Stimulated activated CD4-positive, alpha-beta T cell treated with anti-CD3 and anti-CD28 coated beads, Interleukin-1b, Interleukin-23, amount 100 ng/mL, for 24 hours (primary cell): ENCODE measurements at places on chromosomes 7 and 10.

GRCh38 chr10:128384831-128385230 lies 258.6 kb upstream of the MKI67 start:
- no peak for DNase-seq

DNA sequence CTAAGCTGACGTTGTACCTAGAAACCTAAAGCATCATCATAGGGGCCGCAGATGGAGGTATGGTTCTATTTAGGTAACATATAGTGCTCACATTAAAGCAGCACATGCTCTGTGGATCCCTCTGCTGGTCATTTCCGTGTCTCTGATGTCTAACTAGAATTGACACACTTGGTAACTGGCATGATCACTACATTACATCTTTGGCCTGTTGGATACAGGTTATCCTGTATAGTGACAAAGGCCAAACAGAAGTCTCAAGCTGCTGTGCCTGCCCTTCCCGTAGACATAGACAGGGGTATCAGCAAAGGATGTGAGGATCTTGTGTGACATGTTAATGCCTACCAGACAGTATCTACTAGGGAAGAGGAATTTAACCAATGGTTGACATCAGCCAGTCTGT lies 51.2 kb downstream of the KIF5B start:
- DNase-seq: no peak

- DNase-seq: no peak
Observed at GRCh38 chr7:32893207-32893524, 1.6 kb upstream of the KBTBD2 start.

DNA sequence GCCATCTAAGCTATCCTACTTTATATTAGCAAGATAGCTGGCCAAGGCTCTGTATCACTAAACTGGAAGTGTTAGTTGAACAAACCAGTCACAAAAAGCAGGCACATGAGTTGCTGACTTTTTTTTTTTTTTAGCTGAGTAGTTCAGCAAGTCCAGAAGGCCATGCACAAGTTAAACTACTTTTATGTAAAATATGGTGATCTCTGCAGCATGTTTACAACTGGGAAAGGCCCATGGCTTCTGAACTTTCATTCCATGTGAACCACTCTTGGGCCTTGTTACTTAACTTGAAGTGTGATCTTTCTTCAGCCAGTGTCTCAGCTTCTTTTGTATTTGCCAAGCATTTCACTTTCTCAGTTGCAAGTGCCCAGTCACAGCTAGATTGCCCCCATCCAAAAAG lies 78.5 kb downstream of the CALD1 start:
- DNase-seq: no peak

GRCh38 chr7:69839782-69840181 lies 241.5 kb downstream of the AUTS2 start:
- DNase-seq: no peak

DNA sequence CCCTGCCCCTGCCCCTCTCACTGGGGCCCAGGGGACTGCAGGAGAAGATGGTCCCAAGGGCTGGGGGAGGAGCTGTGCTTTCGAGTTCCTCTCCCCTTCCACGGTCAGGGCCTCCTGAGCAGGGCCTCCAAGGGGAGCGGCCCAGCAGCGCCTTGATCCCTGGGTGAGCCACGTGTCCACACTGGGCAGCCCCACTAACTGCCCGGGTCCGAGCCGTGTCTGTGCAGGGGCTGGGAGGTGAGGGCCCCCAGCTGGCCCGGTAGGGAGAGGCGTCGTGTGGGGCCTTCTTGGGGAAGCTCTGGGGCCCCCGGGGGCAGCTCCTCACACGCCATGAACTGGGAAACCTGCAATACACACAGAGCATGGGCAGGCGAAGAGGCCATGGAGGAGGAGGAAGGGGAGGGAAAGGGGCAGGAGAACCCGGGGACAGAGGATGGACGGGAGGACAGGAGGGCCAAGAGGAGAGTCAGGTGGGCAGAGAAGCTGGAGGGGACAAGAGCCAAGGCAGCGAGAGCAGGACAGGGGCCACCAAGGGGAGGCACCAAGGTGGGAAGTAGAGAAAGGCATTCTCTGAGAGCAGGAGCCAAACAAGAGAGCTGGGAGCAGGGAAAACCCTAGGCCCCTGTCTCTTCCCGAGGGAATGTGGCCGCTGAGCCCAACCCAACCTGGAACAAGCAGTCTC lies 32.8 kb downstream of the KCNH2 start:
- no peak for DNase-seq

DNA sequence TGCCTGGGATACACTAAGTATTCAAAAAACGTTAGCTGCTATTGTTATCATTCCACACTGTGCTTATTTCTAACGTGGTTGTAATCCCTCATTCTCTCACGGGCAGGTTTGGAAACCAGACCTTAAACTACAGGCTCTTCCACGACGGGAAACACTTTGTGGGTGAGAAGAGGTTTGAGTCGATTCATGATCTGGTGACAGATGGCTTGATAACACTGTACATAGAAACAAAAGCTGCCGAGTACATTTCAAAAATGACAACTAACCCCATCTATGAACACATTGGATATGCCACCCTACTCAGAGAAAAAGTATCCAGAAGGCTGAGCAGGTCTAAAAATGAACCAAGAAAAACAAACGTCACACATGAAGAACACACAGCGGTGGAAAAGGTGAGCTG lies 163.2 kb upstream of the PRR15 start:
- DNase-seq: no peak

DNA sequence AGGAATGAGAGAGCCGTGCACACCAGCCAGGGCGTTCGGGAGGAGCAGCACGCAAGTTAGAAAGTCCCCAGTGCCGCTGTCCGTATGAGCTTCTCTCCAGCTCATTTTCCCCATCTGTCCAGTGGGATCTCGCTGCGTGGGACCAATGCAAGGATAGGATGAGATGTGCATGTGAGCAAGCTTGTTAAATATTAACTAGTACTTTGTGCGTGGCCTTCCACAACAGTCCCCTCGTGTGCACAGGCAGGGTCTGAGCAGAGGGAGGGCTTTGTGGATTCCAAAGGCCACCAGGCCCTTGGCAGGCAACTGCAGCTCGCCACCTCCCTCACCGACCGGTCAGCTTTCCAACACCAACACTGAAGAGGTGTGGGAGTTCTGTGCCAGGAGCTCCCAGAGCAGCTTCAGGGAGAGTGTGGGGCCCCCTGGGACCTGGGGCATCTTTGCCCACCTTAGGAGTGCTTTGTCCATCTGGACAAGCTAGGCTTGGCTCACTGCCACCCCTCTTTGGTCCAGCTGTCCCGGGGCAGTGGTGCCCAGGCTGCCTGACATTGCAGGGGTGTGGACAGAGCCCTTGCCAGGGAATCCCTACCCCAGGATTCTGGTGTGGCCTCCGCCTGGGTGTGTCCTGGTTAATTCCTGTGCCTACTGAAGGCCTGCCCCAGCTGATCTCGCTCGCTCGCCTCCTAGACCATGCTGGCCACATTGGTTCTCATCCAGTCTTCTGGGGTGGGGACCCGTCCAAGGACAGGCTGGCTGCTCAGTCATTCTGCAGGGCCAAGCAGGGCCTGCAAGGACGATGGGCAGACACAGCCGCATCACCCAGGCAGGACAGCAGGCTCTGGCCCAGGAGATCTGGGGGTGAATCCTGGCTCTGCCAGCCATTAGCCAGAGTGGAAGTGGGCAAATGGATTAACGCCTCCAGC lies 5.3 kb downstream of the FAM20C start:
- no peak for DNase-seq

DNA sequence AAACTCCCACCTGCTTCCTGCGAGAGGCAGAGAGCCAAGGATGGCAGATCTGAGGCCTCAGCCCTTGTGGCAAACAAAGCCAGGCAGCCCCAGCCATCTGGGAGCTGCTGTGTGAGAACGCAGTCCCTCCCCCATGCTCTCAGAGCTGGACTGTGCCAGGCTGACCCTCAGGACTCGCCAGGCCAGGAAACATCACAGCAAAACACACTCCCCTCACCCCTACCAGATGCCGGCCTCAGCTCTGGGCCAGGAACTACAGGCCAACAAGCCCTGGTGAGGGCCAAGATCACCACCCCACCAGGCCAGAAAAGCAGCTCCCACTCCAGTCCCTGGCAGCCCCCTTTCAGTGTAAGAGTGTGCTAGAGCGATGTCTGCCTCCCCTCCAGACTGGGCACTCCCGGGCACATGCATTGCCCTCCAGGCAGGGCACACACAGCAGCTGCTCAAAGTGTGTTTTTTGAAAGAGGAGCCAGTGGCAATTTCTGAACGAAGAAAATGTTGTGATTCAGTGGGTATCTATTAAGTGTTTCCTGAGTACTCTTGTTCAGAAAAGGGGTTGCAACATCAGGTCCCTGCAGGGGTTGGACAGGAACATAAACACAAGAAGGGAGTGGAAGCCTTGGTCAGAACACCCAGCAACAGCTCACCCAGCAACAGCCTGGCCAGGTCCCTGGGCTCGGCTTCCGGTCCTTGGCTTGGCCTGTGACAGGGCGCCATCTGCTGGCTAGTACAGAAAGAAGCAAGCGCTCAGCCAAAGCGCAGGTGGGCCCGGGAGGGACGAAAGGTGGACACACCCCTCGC lies 18.3 kb downstream of the LRRC20 start:
- peak; percentile 74 for DNase-seq

DNA sequence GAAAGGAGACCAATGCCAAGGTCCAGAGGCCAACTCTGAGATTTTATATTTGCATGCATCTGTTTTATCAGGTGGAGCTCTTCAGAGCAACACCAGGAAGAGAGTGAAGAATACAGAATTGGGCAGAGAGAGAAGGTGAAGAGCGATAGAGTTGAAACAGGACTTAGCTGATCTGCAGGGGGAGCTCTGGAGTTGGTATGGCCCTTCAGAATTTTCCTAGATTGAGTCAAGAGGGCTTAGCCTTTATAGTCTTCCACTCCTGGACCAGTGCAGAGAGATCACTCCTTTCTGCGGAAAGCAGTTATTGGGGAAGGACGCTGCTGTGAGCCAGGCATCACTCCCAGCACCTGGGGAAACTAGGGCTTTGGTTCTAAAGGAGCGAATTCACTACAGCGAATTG lies 105.0 kb upstream of the DGKB start:
- DNase-seq: no peak

- no peak for DNase-seq
Observed at GRCh38 chr7:116777651-116778281, 84.6 kb upstream of the CAPZA2 start.

DNA sequence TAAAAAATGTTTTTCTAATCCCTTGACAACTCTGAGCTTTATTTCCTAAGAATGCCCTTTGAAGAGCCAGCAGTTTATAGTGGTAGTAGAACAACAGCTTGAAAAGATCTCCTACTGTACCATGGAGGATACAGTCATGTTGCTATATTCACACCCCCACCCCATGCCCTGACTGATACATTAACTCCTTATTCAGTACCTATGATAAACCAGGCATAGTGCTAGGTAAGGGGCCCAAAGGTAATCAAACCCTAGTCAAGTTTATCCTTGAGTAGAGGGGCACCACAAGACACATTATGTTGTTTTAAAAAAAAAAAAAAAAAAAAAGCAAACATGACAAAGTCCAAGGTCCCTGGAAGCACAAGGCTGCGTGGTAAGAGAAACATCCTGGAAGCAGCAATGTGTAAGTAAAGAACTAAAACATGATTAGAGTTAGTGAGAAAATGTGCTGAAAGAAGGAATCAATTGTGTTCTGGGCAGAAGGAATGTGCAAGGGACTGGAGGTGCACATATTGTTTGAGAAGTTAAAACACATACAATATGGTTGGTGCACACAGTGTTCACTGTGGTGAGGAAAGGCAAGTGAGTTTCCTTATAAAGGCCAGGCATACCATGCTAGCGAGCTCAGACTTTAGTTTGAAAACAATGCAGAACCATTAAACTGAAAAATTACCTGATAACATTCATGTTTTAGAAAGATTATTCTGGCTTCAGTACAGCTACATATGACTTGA lies 51.2 kb downstream of the PDE1C start:
- DNase-seq: no peak

DNA sequence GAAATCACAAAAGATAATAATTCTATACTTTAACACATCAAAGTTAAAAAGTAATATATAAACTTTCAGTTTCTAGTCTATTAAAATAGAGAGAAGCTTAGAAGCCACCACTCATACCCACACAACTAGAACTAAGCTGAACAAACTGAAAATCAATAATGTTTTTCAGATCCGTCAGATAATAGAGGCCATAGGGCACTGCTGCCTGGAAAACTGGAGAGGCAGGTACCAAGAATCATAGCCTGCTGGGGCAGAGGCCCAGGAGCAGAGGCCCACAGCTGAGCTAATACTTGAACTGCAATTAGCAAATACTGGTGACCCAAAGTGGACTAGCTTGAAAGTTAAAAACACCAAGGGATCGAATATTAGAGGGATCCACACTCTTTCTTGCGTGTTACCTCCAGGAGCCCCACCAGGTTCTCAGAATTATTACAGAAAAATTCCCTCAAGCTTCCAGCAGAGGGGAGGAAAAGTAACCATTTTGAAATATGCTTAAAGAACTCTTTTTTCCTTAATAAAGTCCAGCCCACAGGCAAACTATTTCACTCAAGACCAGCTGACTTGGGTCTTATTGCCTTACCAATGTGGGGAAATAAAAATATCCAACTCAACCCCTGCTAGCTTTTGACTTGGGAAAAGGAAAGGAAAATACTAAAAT lies 774.1 kb upstream of the IGFBP3 start:
- no peak for DNase-seq

DNA sequence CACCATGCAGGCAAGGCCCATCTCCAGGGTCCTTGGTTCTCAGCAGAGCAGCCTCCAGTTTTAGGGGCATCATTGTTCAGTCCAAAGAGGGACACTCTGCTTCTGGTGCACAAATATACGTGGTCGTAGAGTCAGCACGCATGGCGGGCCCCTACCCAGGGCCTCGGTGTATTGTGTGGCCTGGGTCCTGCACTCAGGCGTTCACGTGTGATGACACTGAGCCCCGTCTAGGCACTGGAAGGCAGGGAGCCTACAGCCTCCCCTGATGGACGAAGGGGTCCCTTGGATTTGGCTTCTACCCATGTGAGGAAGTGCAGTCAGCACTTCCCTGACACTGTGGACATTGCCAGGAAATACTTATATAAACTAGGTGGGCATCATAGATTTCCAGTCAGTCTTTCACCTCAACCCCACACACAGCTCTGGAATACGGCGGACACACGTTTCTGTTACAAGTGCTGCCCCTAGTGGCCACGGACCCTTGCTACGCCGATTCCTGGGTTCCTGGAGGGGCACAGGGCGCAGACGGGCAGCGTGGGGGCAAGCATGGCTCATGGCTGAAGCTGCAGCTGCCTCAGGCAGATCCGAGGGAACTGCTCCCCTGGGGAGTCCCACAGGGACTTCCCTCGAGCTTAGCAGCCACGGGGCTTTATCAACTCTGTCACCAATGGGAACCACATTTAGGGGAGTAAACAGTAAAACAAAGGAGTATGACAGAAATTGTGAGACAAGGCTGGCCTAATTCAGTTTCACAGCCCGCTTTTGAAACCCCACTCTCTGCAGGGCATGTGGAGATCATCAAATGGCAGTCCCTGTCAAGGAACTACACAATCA lies 25.4 kb downstream of the AIFM2 start:
- no peak for DNase-seq
